SJSA1 (cell line): ENCODE measurements at places on chromosomes 12 and 14. TPM values are rescaled to one million over a fixed set of nuclear protein-coding genes. Genes with fewer than 3 reads are reported as not detected.

GRCh38 chr12:83823386-83824045, 1089.1 kb downstream of the SLC6A15 start:
- H3K27ac ChIP-seq = no peak overlapping the region
- no peak overlapping the region for H3K4me3 ChIP-seq
- H3K4me1 ChIP-seq = no peaks in the 10 kb centered on the region
- no peak for DNase-seq

DNA sequence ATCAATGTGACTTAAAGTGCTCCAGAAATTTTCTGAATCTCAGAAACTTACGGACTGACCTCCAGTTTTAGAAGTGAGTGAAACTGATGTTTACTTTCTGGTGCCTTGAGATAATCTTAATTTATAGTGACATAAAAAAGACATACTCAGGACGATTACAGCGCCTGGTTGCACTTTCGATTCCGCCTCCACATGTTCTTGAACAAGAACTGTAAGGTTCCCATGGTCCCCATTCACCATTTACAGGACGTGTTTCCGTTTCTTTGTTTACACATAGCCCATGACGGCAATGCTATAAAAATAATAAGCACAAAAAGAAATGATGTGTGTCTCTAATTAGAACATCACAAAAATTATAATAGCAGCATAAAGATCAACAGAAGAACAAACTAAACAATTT, 98.2 kb downstream of the ADAMTS20 start:
- H3K4me1 ChIP-seq = no peaks in the 10 kb centered on the region
- no peaks in the 10 kb centered on the region for H3K36me3 ChIP-seq
- no peak overlapping the region for H3K4me3 ChIP-seq

- no peaks in the 10 kb centered on the region for H3K27me3 ChIP-seq
- no peak overlapping the region for H3K27ac ChIP-seq
- DNase-seq = no peak
- H3K4me1 ChIP-seq = no peaks in the 10 kb centered on the region
Observed at GRCh38 chr12:101173197-101173749, 36.8 kb downstream of the SLC5A8 start.

GRCh38 chr12:38817942-38818341, 87.4 kb downstream of the CPNE8 start:
- H3K4me1 ChIP-seq = no peaks in the 10 kb centered on the region
- no peak for DNase-seq
- H3K36me3 ChIP-seq = no peaks in the 10 kb centered on the region
- H3K4me3 ChIP-seq = no peak overlapping the region
- H3K27ac ChIP-seq = no peak overlapping the region
- no peaks in the 10 kb centered on the region for H3K27me3 ChIP-seq

DNA sequence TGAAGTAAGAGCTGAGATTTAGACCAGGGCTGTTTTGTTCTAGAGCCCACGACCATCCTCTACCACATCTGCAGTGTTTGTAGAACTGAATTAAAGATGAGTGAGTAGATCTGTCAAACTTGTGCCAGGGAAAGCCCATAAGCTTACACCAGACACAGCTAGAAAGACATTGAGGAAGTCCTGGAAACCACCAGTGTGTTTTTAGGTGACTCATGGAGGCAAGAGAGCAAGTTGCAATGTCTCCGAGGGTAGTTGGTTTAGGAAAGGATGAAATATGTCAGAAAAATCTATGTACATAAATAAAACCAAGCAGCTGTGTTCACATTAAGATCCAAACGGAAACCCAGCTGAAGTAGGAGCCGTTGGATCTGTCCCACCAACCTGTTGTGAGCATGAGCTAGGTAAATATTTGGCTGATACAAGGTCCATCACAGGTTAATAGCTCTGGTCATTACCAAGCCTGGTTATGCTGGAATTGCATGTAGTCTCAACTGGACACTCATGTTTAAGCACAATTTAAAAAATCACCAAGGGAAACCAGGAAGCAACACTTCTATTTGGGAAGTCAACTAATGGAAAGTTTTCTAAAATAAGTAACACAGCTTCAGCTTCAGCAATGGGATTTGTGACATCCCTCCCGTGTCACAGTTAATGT, 49.9 kb upstream of the PLEKHG3 start:
- no peaks in the 10 kb centered on the region for H3K36me3 ChIP-seq
- peak overlapping the region; percentile 39 for H3K27ac ChIP-seq
- DNase-seq = no peak
- H3K4me1 ChIP-seq = peaks cover 19% of the 10 kb centered on the region
- no peaks in the 10 kb centered on the region for H3K27me3 ChIP-seq
- no peak overlapping the region for H3K4me3 ChIP-seq

The PTPRO gene
- 0.55 and 0.91 TPM in 2 replicates for total RNA-seq

- DNase-seq = no peak
- peaks cover 4% of the 10 kb centered on the region; the same call in 1 of the 2 replicates for H3K36me3 ChIP-seq
- peaks cover 6% of the 10 kb centered on the region; the same call in 1 of the 2 replicates for H3K4me1 ChIP-seq
- H3K27me3 ChIP-seq = no peaks in the 10 kb centered on the region
- no peak overlapping the region for H3K27ac ChIP-seq
Observed at GRCh38 chr14:30564868-30565248, 5.9 kb downstream of the G2E3 start.

- no peak overlapping the region for H3K4me3 ChIP-seq
- no peaks in the 10 kb centered on the region for H3K4me1 ChIP-seq
- no peaks in the 10 kb centered on the region for H3K36me3 ChIP-seq
- H3K27ac ChIP-seq = no peak overlapping the region
- no peak for DNase-seq
Observed at GRCh38 chr14:66273261-66273832, 212.8 kb upstream of the CCDC196 start.

DNA sequence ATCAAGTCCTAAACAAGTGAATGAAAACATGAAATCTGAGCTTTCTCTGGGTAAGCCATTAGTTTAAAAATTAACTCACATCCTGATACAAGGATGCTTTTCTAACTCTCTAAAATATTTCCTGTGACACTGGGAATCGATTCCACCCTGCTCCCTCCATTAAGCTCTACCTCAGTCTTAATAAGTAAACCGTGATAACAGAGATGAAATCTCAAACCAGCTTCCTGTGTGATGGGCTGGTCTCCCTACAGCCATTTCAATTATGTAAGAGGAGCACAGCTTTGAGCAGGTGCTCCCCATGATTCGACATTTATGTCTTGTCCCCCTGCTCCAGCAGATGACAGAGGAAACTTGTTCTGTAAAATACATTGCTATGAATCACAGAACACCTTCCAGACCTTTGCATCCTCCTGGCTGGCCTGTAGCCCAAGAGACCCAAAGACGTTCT, 59.0 kb downstream of the GAS2L3 start:
- H3K4me1 ChIP-seq = no peaks in the 10 kb centered on the region
- no peaks in the 10 kb centered on the region for H3K27me3 ChIP-seq
- H3K36me3 ChIP-seq = peaks cover 4% of the 10 kb centered on the region; the same call in 1 of the 2 replicates
- no peak overlapping the region for H3K27ac ChIP-seq
- DNase-seq = no peak

DNA sequence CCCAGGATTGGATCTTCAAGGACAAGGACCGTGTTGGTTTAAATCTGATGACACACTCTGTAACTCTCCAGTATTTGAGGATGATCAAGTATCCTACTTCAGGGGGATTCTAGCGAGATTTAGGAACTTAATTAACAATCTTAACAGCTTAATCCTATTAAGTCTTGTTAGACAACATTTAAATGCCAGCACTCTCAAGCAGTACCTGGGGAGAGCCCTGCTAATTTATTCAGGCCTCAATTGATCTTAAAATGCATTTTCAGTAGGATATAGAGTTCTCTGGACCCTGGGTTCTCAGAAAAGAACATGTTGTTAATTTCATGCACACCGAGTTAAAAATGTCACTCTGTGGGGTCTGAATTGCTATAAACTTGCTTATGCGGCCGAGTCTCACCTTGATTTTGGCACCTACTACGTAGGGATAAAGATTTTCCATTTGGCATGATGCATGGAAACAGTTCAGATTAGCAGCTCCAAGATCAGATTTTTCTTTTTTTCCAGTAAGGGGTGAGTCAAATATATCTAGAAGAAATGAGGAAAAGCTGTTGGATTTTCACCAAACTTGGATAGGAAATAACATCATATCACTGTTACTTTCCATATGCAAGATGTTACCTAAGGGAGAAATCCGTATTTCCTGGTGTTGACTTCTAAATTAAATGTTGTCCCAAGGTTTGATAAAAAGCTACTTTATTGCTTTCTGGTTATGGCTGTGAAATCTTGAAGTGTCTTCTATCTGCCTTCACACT, 76.1 kb downstream of the SLC24A4 start:
- no peak for DNase-seq
- peaks cover 16% of the 10 kb centered on the region for H3K4me1 ChIP-seq
- H3K27ac ChIP-seq = no peak overlapping the region
- no peaks in the 10 kb centered on the region for H3K27me3 ChIP-seq

DNA sequence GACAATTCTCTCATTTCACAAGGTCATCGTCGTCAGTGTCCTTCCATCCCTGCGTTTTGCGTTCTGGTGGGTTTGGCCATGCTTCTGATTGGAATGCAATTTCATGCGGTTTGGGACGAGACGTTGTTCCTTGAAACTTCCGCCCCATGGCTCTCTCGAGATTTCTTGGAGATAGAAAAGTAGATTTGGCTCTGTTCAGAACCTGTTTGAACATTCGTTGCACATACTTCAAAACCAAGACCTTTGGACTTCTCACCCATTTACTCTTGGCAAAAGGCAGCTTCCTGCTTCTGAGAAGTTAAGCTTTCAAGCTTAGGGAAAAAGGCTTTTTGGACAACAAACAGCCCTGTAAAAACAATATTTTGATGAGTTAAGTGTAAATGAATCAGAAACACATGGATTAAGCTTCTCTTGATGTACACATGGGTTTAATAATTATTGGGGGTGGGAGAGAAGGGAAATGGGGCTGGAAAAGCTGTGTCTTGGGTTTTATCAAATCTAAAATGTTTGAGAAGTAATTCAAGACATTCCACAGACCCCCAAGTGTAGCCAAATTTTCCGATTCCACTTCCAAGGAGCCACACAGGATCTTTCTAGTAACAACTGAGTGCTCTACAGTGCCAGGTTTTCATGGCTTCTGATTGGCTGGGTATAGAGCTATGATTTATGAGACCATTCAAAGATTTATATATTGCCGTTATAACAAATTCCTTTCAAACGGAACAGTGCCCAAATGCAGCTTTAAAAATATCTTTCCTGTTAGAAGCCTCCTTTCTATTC, 467.2 kb downstream of the MED13L start:
- H3K36me3 ChIP-seq = no peaks in the 10 kb centered on the region
- no peaks in the 10 kb centered on the region for H3K27me3 ChIP-seq
- no peak for DNase-seq
- H3K27ac ChIP-seq = no peak overlapping the region
- H3K4me1 ChIP-seq = no peaks in the 10 kb centered on the region

DNA sequence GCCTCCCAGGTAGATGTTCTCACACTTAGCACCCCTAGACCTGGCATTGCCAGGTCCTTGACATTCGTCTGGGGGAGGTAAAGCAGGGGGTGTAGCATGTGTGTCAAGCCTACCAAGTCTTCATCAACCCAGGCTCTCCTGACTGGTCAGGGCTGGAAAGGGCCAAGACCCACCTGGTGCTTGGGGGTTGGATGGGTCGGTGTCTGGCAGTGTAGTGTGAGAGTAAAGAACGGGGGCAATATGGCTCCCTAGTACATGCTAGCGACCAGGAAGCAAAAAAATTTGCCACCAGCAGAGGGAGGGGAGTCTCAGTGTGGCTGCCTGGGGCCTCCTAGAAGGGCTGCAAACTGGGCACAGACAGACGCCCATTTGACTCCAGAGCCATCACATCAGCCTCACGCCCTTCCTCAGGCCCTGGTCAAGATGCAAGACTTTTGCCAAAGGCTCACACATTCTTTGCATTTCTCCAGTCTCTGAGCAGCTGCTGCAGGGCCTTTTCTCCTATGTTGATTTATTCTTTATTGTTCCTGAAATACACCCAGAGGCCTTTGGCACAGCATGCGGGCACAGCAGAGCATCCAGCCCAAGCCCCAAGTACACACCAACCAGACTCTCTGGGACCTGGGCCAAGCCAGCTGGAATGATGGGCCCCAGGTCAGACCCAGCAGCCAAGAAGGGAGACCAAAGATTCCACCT, 38.3 kb upstream of the PNMA1 start:
- H3K4me1 ChIP-seq = peaks cover 74% of the 10 kb centered on the region
- H3K4me3 ChIP-seq = no peak overlapping the region
- H3K36me3 ChIP-seq = peaks cover 3% of the 10 kb centered on the region; the same call in 1 of the 2 replicates

GRCh38 chr12:18482601-18483120, 221.3 kb downstream of the PIK3C2G start:
- H3K36me3 ChIP-seq = no peaks in the 10 kb centered on the region
- DNase-seq = no peak
- no peak overlapping the region for H3K27ac ChIP-seq
- no peaks in the 10 kb centered on the region for H3K4me1 ChIP-seq
- H3K27me3 ChIP-seq = no peaks in the 10 kb centered on the region
